ENCODE measurements at places on chromosomes 4 and X.
A peak's percentile ranks its signal among the peaks of the same experiment; 100 is the strongest.

GRCh38 chr4:26576231-26576739, 7.6 kb upstream of the TBC1D19 start:
- DNase-seq: no peak

DNA sequence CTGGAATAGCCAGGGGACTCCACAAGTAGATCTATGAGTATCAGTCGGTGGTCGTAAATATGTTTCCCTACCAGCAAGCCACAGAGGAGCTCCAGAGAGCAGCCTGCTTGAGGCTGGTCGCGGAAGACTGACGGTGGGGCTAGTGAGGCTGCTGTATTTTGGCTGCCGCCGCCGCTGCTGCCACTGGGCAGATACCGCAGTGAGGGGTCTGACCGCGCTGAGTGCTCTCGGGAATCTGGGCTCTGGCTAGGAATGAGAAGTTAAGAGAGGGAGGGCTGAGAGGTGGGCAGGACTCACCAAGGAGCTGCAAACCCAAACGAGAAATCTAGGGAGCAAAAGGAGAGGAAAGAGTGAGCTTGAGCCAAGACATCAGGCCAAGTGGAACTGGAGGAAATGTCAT, at the start of gene EXOC1L:
Gene EXOC1L (plus strand): TSS at position 157 of the 400 bp plus-strand sequence. CDS start 237 bp downstream, at position 394.
- peak; percentile 46 for DNase-seq

DNA sequence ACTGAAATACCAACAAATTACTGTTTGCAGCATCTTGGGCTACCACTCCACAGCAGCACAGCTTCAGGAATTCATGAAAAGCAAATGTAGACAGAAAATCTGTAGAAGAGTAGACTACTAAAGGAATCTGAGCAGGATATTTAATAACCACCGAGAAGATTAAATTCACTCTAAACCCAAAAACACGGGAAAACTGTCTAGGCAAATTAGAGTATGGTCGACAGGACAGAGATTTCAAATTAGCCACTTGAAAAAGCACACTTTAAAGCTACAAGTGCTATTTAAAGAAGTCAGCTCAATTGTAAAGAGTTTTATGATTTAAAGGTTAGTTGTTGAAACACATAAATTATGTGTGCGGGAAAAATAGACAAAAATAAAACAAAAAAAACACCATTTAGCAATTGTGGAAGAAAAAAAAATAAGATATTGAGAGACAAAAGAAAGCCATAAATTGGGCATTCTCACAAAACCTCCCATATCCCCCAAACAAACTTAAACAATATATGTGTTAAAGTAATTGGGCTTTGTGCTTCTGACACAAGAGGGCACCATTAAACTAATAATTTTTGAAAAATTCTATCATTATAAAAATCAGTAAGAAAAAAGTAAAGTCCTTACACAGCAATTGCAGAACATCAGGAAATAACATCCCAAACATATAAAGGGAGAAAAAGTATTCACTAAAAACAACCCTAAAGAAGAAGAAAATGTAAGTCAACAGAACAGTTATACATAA, 880.8 kb downstream of the TECRL start:
- no peak for DNase-seq

DNA sequence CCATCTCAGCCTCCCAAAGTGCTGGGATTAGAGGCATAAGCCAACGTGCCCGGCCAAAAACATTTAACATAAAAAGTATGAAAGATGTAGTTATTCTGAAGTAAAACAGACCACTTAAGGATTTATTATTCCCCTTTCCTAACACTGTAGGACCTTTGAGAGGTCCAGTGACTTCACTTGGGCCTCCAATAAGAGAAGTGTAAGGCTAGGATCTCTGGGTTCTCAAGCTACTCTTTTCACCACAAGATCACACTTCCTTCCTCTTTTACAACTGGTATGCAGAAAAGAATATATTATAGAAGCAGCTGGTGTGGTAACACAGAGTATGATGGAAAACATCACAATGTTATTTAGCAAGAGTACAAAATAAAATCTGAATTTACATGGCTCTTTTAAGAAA, 30.2 kb upstream of the CCNG2 start:
- no peak for DNase-seq

DNA sequence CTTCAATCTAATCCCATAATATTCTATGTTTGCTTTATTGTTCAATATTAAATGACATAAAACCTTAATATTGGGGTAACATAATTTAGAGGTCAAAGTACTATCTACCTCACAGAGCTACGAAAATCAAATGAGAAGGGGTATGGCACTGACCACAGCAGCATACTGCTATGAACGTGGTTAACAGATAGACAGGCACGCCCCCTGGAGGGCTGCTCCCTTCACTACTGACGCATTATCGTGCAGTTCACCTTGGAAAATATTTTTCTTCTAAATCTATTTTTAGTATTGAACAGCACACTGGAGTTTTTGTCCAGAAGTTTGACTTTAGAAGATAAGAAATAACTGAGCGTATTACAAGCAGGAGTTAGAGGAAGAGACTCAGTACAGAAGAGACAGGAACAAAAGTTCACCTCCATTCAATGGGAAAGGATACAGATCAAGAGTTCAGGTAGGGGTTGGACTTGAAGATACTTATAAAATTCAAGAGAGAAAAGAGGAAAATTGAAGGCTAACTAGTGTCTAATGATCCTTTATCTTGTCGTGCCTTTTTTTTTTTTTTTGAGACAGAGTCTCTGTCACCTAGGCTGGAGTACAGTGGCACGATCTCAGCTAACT, 22.7 kb downstream of the MAP9 start:
- DNase-seq: peak; percentile 48

GRCh38 chr4:123786920-123787319, 390.3 kb downstream of the SPRY1 start:
- DNase-seq: no peak

GRCh38 chrX:132967049-132967448, 8.6 kb upstream of the HS6ST2 start:
- DNase-seq: no peak

GRCh38 chrX:109813236-109813635, 80.2 kb upstream of the ACSL4 start:
- no peak for DNase-seq

GRCh38 chrX:72268597-72269365, 8.3 kb downstream of the RPS4X start:
- no peak for DNase-seq

- no peak for DNase-seq
Observed at GRCh38 chr4:63556332-63556731, 852.9 kb downstream of the TECRL start.

GRCh38 chr4:145936997-145937901, 1.4 kb downstream of the ZNF827 start:
- DNase-seq: peak; percentile 33

DNA sequence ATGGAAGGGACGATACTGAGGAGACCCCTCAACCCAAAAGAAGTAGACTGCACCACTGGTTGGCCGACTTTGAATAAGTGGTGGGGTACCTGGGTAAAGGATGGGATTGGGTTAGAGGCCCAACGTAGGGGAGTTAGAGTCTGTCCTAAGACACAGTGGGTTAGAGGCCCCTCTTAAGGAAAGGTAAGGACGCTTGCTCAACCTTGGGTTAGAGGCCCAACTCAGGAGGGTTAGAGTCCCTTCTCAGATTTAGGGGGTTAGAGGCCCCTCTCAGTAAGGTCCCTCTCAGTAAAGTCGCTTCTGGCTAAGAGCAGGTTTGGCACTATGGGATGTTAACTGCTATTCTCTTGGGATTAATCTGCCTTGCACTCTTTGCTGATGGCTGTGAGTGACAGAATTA, 81.3 kb downstream of the ACOX3 start:
- DNase-seq: no peak

DNA sequence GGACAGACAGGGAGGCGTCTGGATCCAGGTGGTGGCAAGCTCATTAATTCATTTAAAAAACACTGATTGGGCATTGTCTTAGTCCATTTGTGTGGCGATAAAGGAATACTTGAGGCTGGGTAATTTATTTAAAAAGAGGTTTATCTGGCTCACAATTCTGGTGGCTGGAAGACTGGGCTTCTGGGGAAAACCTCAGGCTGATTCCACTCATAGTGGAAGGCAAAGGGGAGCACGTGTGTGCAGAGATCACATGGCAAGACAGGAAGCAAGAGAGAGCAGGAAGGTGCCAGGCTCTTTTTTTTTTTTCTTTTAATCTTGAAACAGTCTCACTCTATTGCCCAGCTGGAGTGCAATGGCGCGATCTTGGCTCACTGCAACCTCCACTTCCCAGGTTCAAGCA, 100.2 kb upstream of the METTL14 start:
- DNase-seq: no peak
